ENCODE measurements at places on chromosomes 5 and 9.

DNA sequence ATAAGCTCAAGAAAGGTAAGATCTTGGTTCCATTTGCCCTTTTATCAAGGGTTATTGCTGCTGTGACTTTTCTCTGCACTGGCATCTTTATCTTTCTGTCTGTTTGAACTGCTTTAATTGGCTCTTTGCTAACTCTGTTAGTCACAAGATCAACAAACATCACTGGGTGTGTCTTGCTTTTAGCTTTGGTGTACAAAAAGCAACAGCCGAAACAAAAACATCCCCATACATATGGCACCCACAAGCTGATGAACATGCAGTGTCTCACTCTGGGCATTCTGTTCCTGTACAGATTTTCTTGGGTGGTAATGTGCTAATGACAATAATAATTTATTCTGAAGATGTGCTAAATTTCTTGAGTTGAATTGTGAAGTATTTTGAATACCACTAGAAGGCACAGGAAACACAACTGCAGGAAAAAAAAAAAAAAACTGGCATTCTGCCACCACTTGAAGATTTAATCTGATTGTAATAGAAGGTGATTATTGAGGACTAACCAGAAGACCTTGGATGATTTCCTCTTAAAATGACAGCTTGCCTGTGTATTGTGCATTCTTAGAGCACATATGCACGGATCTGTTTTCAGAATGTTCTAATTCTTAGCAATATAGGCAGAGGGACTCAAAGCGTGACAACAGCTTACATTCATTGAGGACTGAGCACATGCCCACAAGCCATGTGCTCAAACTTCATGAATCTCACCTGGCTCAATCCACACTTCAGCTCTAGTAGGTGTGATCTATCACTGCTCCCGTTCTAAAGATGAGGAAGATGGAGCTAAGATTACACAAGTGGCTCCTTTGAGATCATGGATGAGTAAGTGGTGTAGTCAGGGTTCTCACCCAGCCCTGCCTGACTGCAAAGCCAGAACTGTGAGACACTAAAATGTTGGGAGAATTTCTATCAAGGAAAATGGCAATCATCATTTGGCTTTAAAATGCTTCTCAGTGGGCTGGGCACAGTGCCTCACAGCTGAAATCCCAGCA lies 96.4 kb downstream of the EBF1 start:
- no peak for DNase-seq

DNA sequence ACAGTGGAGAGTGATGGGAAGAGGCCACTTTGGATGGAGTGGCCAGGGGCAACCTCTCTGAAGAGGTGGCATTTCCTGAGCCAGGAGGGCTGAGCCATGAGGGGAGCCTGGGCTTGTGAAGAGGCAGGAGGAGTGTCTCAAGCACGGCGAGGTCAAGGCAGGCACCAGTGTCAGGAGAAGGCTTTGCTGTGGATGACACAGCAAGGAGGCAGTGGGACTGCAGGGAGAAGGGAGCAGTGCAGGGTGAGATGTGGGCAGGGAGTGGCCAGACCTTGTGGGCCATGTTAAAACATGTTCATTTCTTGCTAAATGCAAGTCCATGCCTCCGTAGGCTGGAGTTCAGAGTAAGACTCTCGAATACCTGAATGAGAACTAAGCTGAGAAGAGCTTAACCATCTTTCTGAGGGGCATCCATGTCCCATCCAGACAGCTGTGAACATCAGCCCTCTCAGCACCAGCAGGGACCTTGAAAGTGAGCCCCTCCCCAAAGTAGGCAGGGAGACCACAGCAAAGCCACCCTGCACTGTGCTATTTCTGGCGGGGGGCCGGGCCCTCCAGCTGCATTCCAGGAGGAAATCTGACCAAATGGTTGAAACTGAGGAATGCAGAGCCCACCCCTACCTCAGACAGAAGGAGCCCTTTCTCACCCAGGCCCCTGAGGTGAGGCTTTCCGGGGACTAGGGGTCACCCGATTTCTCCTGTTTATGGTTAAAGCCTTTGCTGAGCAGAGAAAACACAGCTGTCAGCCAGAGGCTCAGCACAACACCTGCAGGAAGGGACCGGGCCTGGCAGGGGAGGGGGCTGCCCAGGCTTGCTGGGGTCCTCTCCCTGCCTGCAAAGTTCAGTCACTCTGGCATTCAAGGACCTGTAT lies 16.1 kb upstream of the ARSI start:
- no peak for DNase-seq

- no peak for DNase-seq
These were observed 71.1 kb downstream of the COL27A1 start for GRCh38 chr9:114226246-114227055.

GRCh38 chr5:66442951-66443445 lies 153.2 kb upstream of the MAST4 start:
- DNase-seq, result no peak

DNA sequence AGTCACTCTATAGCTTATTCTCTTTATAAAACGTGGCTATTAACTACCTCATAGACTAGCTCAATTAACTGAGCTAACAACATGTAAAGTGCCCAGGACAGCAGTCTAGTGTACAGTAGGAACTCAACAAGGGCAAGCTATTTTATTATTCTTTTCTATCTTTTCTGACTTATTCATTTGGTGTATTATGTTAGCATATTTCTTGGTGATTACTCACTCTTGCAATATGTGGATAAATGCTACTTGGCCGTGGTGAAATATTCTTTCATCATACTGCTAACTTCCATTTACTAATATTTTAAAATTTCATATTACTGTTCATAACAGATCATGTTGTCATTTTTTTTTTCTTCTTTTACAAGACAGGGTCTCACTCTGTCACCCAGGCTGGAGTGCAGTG lies 4.9 kb downstream of the SLC25A51 start:
- no peak for DNase-seq

DNA sequence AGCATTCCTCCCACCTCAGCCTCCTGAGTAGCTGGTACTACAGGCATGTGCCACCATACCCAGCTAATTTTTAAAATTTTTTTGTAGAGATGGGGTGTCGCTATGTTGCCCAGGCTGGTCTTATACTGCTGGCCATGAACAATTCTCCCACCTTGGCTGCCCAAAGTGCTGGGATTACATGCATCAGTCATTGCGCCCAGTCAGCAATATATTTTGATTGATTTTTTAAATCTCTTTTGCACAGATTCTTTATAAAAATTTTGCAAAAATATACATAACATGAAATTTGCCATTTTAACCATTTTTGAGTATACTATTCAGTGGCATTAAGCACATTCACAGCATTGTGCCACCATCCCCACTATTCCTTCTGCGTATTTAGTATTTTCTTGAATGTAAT lies 94.0 kb downstream of the INVS start:
- DNase-seq, result no peak

- DNase-seq, result no peak
These were observed 370.6 kb upstream of the IRX4 start for GRCh38 chr5:2253040-2253975.

DNA sequence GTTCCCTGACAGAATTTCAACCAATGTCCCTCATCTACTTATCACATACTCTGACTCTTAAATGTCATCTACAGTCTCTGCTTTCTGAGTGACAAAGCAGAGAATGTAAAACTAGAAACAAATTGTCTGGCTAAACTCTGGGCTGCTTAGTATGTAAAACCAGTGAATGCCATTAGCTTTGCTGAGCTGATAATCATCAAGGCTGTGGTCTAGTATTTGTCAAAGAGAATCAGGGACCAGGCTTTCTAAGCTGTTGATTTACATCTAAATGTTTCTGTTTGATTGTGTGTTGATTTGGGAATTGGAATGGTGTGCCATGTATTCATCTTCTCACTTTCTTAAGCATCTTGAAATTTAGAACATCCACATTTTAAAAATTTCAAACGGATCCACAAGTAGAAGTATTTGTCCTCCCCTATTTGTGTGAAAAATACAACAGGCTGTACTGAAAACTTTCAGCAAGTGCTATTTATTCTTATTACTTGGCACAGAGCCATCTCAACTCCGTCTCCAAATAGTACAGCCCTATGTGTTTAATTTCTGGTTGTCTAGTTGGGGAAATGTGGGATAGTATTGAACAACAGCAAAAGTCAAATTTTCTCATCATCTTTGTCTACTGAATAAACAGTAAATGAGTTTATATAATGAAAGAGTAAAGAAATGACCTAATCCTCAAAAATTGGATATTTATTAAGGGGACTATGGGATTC lies 251.5 kb downstream of the KCTD16 start:
- no peak for DNase-seq

GRCh38 chr5:19771174-19771835 lies 216.7 kb downstream of the CDH18 start:
- no peak for DNase-seq

DNA sequence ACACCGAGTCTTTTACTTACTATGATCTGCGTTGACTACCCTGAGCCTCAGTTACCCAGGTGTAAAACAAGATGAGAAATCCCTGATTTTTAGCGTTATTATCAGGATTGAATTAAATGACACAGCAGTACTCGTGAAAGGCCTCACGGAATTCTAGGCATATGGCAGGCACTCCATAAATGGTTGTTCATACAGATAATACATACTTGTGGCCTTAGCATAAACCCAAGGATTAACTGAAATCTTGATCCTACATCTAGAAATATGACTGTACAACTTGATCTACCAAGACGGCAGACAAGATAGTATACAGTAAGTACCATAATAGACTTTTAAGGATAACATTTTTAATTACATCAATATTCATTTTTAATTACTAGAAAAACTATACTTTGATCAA lies 409.8 kb downstream of the BNC2 start:
- no peak for DNase-seq

- no peak for DNase-seq
These were observed 1.3 kb upstream of the PDLIM4 start for GRCh38 chr5:132256086-132256782.
